Liver (tissue), 10 donors: ENCODE measurements at places on chromosomes 7 and 10. TPM values are rescaled to one million over a fixed set of nuclear protein-coding genes. Genes with fewer than 3 reads are reported as not detected.
A peak's percentile ranks its signal among the peaks of the same experiment; 100 is the strongest.

DNA sequence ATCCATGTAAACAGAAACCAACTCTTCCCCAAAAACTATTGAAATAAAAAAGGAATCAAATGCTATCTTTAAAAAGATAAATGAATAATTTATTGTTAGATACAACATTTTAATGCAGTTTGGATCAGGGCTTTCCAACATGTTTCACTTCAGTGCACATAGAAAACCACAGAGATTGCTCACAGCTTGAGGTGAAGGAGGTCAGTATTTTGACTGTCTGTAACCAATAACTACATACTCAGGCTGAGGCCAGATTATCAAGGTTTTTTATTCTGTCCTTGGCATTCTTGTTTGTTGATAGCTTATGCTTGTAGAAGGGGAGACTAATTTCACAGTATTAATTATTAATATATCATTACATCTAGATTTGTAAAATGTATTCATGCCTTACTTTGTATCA is 195.5 kb downstream of the PRKG1 start:
- DNase-seq, result no peak
- H3K27ac ChIP-seq, result no peak overlapping the region
- no peaks in the 10 kb centered on the region for H3K36me3 ChIP-seq
- H3K4me1 ChIP-seq, result no peaks in the 10 kb centered on the region
- no peak overlapping the region for H3K4me3 ChIP-seq

GRCh38 chr7:100072462-100072861 is 9.1 kb downstream of the ZNF3 start:
- H3K4me3 ChIP-seq, result no peak overlapping the region
- no peak overlapping the region for H3K27ac ChIP-seq
- no peaks in the 10 kb centered on the region for H3K27me3 ChIP-seq
- no peak for DNase-seq
- H3K36me3 ChIP-seq, result peaks cover 21% of the 10 kb centered on the region

OPN4 gene
- not detected for total RNA-seq

DNA sequence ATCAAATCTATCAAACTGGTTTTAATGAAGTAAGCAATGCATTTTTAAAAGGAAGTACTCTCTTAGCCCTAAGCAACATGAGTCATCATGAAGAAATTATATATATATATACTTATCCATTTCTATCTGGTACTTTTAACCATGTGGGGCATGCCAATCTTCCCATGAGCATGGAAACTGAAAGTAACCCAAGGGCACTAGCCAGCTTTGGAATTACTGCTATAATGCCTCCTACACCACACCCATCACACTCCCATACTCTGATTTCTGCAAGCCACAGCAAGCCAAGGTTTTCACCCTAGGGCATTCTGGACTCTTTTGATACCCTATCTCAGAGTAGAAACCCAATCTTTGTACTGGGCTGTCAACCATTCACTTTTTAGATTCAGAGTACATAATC is 204.6 kb downstream of the IMMP2L start:
- DNase-seq, result no peak
- no peaks in the 10 kb centered on the region for H3K27me3 ChIP-seq
- H3K4me1 ChIP-seq, result no peaks in the 10 kb centered on the region
- no peak overlapping the region for H3K4me3 ChIP-seq
- H3K36me3 ChIP-seq, result no peaks in the 10 kb centered on the region
- no peak overlapping the region for H3K27ac ChIP-seq

MBL2 gene
- total RNA-seq, result 222 TPM

LEP gene
- total RNA-seq, result not detected

CACNB2 gene
- 1.0 TPM for total RNA-seq

DNA sequence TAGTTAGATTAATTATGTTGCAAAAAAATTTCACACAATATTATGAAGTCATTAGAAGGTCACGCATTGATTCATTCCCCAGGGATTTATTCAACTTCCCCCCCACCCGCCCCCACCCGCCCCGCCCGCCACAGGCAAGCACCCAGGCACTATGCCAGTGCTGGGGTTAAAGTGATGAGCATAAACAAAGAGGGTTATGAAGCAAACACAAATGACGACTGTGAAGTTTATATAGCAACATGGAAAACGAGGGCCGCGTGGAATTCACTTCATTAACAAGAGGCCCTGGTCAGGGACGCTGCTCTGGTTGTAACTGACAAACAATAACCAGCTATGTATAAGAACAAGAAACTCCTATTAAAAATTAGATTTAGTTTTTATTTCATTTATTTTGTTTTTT is 656.5 kb upstream of the COBL start:
- H3K27ac ChIP-seq, result no peak overlapping the region
- no peaks in the 10 kb centered on the region for H3K4me1 ChIP-seq
- H3K4me3 ChIP-seq, result no peak overlapping the region
- no peak for DNase-seq
- no peaks in the 10 kb centered on the region for H3K36me3 ChIP-seq

DNA sequence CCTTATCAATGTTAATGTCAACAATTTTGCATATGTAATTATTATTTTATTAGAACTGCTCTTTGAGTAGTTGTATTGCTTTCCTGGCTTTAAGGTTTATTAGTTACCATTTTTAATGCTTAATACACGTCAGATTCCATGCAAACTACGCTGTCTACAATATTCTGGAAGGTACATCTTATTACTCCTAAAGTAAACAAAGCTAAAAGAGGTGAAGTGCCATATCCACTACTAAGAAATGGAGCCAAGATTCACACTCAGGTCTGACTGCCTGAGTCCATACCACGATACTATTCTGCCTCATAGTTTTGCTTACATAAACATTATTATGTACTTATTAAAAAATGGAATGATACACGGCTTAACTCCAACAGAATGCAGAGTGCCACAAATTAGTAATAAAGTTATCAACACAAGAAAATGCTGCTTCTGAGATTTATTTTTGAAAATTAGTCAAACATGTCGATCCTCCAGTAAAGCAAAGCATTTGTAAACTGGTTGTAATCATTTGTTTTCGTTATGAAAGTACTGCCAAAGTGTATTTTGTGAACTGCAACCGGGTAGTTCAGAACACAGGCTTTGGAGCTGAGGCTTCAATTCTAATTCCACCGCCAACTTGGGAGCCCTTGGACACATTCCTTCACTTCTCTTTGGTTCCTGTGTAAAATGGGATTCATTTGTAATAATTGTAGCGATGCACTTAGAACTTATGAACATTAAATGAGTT is 1.1 kb upstream of the DMTF1 start:
- DNase-seq, result no peak
- H3K4me1 ChIP-seq, result peaks cover 17% of the 10 kb centered on the region
- H3K4me3 ChIP-seq, result peak overlapping the region; percentile 84
- H3K36me3 ChIP-seq, result no peaks in the 10 kb centered on the region
- H3K27me3 ChIP-seq, result no peaks in the 10 kb centered on the region

COPG2 gene
- total RNA-seq, result 4.9 TPM

SEMA3C gene
- total RNA-seq, result 1.8 TPM

FAM20C gene
- total RNA-seq, result 31.7 TPM

DNA sequence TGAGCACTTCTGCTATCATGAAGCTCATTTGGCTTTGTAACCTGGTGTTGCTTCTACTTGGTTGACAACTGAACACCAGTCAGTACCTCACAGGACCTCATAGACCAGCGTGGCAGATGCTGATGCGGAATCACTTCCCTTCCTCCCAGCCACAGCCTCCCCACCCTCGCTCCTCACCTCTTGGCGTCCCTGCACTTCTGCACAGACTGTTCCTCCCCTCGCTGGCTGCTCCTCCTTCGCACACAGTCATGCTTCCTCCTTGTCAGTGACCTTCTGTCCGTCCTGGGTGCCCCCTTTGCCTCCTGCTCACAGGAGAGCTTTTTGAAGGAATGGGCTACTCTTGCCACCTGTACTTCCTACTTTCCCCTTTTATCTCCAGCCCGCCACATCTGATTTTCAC is 61.4 kb upstream of the CTBP2 start:
- no peaks in the 10 kb centered on the region for H3K4me1 ChIP-seq
- H3K4me3 ChIP-seq, result no peak overlapping the region
- no peaks in the 10 kb centered on the region for H3K27me3 ChIP-seq
- no peak overlapping the region for H3K27ac ChIP-seq

GRCh38 chr7:108347616-108348015 is 108.6 kb downstream of the NRCAM start:
- no peak overlapping the region for H3K27ac ChIP-seq
- no peaks in the 10 kb centered on the region for H3K4me1 ChIP-seq
- H3K4me3 ChIP-seq, result no peak overlapping the region

DNA sequence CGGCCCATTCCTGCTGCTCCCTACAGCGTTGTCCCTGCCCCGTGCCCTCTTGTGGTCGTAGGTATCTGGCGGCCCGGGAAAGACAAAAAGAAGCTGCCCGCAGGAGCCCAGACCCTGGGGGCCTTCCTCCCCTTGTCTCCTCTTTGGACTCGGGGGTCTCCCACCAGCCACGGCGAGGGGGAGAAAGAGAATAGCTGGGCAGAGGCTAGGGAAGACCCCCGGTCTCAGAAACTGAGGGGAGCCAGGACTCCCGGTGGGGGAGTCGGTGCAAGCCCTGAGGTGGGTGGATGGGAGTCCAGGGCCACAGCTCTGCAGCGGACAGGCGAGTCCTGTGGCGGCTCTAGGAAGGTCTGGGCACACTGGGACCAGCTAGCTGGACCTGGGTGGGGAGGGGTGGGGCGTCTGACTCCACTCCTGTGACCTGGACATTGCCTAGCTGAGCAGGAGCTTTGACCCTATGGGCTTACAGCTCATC is 1.3 kb upstream of the SH2D4B start:
- H3K4me3 ChIP-seq, result peak overlapping the region; percentile 66
- no peaks in the 10 kb centered on the region for H3K36me3 ChIP-seq
- H3K27ac ChIP-seq, result peak overlapping the region; percentile 82
- H3K27me3 ChIP-seq, result no peaks in the 10 kb centered on the region
- DNase-seq, result peak; percentile 33

GHRHR gene
- 0.50 TPM for total RNA-seq

- H3K27ac ChIP-seq, result no peak overlapping the region
- H3K4me3 ChIP-seq, result no peak overlapping the region
- no peaks in the 10 kb centered on the region for H3K4me1 ChIP-seq
- DNase-seq, result no peak
These were observed 169.2 kb downstream of the HGF start for GRCh38 chr7:81600608-81601007.

- peak overlapping the region; percentile 64 for H3K27ac ChIP-seq
- no peak for DNase-seq
- H3K4me1 ChIP-seq, result peaks cover 44% of the 10 kb centered on the region
These were observed 1.2 kb downstream of the GATA3 start for GRCh38 chr10:8055420-8056349.

DNA sequence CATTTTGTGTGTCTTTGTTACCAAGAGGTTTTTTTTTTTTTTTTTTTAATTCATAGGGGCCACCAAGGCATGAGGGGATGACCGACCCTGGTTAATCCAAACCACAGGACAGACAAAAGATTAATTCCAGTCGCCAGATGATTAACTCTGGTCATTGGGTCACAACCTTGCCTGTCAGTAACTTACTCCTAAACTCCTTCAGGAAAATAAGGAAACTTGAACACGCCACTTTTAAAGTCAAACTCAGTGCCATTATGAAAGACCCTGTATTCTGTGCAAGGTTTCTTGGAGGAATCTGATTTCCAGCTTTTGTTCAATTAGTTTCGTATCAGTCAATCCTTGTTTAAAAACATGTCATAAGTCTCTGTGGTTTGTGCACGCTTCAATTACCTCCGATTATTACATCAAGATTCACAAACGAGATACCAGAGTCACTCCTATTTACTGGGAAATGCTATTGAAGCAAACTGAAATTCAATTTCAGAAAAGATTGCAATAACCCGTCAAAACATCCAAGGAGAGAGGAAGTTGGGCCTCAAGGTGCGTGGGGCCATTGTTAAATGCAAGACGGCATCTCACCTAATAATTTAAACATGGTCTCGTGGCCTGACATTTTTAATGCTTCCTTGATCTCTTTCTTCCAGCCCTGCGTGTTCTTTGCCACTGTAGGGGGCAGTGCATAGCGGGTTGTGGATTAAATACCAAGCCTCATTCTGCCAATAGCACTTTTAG is 44.0 kb downstream of the NRP1 start:
- H3K27me3 ChIP-seq, result no peaks in the 10 kb centered on the region
- no peak overlapping the region for H3K27ac ChIP-seq
- no peak for DNase-seq
- peaks cover 34% of the 10 kb centered on the region for H3K4me1 ChIP-seq

DNA sequence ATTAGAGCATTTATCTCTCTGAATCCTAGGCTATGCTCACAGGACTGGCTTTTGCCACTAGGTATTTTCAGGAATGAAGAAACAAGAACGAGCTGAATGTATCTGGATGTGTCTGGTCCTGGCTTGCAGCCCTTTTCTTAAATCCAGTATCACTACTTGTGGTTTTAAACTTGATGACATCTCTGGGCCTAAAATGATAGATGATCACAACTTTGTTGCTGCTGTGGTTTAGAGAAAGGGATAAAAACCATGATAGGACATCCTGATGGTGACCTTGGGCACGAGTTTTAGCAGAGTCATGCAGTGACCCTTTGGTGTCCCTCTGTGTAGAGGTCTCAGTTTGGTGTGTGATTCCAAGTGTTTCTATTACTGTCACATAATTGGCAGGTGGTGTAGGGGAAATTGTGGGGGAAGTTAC is 31.7 kb upstream of the SEMA3C start:
- H3K4me3 ChIP-seq, result no peak overlapping the region
- no peaks in the 10 kb centered on the region for H3K36me3 ChIP-seq
- DNase-seq, result no peak
- H3K27me3 ChIP-seq, result no peaks in the 10 kb centered on the region

GRCh38 chr7:130957137-130957513 is 223.1 kb upstream of the KLF14 start:
- H3K4me1 ChIP-seq, result no peaks in the 10 kb centered on the region
- peaks cover 3% of the 10 kb centered on the region for H3K36me3 ChIP-seq
- H3K4me3 ChIP-seq, result no peak overlapping the region
- no peak overlapping the region for H3K27ac ChIP-seq

- peaks cover 11% of the 10 kb centered on the region for H3K4me1 ChIP-seq
- H3K27ac ChIP-seq, result no peak overlapping the region
- no peak overlapping the region for H3K4me3 ChIP-seq
- no peak for DNase-seq
These were observed 5.6 kb downstream of the LRRTM3 start for GRCh38 chr10:66931340-66931948.

- peaks cover 3% of the 10 kb centered on the region for H3K4me1 ChIP-seq
- H3K27ac ChIP-seq, result peak overlapping the region; percentile 72
- no peaks in the 10 kb centered on the region for H3K27me3 ChIP-seq
- DNase-seq, result no peak
These were observed 138.8 kb upstream of the SHH start for GRCh38 chr7:155950898-155951553.

CYP2C19 gene
- 121 TPM for total RNA-seq

- H3K4me1 ChIP-seq, result peaks cover 19% of the 10 kb centered on the region
- H3K27ac ChIP-seq, result no peak overlapping the region
- no peaks in the 10 kb centered on the region for H3K27me3 ChIP-seq
- no peaks in the 10 kb centered on the region for H3K36me3 ChIP-seq
- DNase-seq, result no peak
These were observed 7.1 kb downstream of the MMRN2 start for GRCh38 chr10:86950349-86950748.

FHIP2A gene
- 21.1 TPM for total RNA-seq
